ENCODE measurements at places on chromosomes 13 and 19.

DNA sequence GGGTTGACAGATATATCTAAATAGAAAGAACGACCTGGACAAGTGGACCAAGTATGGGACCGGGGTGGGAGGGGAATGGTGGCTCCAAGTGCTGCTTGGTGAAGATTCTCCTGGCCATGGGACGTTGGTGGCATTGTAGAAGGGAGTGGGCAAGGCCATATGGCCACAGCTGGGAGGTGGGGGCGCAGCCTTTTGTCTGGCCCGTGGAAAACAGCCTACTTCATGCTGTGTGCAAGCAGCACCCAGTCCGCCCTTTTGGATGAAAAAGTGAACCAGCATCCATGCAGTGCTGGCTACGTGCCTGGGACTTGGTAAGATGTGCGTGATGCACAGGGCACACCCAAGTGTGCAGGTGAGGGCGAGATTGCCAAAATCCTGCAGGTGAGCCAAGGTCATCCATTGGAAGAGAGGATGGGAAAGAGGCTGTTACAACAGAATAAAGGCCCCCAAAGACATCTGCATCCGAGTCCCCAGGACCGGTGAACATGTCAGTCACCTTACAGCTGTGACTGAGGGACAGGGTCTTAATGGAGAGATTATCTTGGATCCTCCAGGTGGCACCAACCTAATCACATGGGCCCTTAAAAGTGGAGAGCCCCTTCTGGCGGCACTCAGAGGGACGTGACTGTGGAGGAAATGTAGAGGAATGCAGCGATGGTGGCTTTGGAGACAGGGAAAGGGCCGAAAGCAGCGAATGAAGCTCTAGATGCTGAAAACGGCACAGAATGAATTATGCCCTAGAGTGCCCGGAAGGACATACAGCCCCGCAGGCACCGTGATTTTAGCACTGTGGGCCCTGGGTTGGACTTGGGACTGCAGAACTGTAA lies 40.8 kb downstream of the TEX29 start:
- no peak for DNase-seq

- DNase-seq = no peak
Measured at GRCh38 chr13:27311518-27312210, 41.0 kb downstream of the RASL11A start.

DNA sequence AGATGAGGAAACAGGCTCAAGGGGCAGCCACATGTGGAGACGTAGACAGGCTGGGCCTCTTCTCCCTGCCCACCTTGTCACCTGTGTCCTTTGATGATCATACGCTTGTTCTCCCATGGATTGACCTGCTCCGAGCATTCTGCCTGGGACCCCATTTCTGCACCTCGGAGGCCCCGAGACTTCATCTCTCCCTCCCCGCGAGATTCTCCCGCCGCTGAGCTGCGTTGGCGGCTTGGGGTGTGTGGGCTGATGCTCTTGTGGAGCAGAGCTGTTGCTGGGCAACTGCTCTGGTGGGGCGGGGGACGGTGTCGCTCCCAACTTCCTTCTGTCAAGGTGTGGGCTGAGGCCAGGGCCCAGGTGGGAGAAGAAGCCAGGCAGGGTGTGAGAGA lies 22.1 kb downstream of the MAST3 start:
- no peak for DNase-seq

- no peak for DNase-seq
Measured at GRCh38 chr19:447816-448560, 12.8 kb downstream of the SHC2 start.

GRCh38 chr13:97387485-97387839 lies 46.5 kb upstream of the RAP2A start:
- DNase-seq = no peak

DNA sequence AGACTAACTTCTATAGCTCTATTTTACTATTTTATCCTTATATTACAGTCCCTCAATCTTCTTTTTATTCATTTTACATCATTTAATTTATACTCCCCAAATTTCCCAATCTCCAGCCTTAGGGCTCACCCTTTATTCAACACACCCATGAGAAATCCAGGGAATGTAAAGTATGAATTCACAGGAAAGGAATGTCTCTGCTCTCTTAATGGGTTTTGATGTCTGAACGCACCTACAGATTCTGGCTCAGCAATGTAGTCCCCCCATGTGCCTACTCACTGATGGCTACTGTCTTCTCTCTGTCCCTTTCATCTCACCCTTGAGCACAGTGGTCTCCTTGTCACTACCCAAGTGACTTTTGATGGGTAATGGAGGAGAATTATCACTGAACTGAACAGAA lies 32.8 kb downstream of the TNFSF13B start:
- no peak for DNase-seq

DNA sequence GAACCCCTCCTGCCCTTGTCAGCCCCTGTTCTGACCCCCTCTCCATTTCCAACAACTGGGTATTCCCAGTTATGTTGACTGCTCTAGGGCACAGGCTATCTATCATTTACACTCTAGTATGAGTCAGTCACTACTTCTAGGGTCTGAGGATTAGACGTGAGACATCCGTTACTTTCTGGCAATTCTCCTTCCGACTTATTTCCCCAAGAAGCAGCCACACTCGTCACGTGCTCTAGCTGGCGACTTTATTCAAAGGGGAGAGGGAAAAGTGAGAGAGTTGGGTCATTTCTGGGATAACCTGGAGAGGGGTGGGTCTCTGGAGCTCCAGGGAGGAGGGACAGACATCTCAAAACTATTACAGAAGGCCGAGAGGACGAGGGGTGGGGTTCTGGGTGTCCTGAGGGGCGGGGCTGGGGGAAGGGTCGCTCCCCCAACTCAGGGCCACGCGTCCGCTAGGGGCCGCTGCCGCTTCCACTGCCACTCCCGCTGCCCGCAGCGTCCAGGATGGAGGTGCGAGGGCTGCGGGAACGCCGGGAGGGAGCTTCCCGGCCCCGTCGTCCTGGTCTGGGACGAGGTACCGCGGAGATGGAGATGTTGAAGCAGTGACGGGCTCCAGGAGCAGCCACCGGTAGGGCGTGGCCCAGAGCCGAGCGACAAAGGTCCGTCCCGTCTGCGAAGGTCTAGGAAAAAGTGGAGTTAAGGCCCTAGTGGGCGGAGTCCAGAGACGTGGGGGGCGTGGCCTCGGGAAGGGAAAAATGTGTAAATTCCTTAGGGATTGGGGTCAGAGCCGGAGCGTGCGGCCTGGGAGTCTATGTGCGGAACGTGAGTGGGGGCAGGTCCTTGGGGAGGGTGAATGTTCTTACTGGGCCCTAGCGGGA lies 8.9 kb downstream of the RTBDN start:
- no peak for DNase-seq

GRCh38 chr19:56476651-56477428 lies at the start of gene ZNF667:
Gene ZNF667, minus strand, starts transcription at chr19:56477345. Its CDS starts 14,975 bp downstream, at chr19:56462370.
- DNase-seq = peak; percentile 16

GRCh38 chr13:99351772-99352171 lies 44.6 kb upstream of the GPR183 start:
- no peak for DNase-seq

DNA sequence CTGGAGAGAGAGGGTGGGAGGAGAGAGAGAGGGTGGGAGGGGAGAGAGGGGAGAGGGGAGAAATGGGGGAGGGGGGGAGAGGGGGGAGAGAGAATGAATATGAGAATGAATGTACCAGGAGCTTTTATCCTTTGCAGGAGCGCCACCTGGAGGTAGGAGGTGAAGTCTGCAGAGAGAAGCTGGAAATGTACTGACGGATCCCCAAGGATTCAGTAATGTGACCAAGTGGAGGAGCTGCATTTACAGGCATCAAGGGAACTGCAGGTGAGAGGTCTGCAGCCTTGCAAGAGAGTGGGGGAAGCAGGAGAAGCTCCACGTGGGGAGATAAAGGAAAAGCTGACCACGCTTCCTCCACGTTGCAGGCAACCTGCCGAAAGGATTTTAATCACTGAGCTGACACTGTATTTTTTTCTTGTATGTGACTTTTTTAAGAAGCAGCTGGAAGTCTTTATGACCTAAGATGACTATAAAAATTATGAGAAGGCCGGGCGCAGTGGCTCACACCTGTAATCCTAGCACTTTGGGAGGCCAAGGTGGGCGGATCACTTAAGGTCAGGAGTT lies 33.7 kb downstream of the VSTM1 start:
- peak; percentile 22 for DNase-seq

All from tibial nerve (tissue), 4 donors.